ENCODE measurements at places on chromosomes 13 and 19.

DNA sequence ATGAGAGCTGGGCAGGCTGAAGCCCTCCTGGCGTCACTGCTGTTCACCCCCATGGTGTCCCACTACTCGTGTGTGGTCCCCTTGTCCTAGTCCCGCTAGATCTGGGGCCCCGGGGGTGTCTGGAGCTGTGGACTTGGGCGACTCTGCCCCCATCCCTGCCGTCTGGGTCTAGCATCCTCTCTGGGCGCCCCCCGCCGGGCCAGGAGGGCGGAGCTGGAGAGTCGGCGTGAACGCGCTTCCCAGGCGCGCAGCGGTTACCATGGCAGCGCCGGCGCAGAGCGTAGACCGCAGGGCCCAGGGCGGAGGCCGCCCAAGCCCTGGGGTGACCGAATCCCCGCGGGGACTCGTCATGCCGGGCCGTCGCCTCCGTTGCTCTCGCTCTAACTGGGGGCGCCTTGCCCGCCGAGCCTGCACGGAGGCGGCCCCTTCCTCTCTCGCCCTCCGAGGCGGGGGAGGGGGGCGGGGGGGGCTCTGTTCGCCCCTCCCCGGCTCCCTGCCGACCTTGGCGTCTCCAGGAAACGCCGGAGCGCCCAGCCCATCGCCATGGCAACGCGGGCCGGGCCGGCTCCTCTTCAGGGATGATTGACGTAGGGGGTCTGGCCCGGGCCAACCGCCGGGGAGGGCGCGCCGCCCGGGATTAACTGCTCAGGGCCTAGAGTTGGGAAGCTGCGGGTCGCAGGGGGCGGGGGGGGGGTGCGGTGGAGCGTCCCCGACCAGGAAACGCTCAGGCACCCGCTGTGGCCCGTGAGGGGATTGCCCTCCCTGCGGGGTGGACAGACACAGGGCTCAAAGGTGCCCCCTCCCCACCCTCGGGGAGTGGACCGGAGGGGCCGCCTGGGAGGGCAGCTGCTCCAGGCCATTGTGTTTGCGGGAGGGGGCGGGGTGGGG lies 8.9 kb downstream of the ISYNA1 start:
- DNase-seq, result peak; percentile 58

DNA sequence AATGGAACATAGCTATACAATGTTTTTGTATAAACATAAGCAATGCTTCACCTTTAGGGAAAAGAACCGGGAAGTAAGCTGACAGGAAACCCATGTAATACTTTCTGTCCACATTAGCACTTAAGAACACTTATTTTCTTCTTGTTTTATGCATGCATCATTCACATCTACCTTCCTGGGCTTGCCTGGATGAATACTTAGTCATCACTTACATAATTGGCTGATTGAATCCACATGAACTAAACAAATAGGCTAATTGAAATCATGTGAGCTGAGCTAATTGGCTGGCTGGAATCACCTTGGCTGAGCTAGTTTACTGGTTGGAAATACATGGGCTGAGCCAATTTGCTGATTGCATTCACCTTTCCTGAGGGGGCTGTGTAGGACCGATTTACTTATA lies 78.8 kb downstream of the ZNF726 start:
- DNase-seq, result no peak

DNA sequence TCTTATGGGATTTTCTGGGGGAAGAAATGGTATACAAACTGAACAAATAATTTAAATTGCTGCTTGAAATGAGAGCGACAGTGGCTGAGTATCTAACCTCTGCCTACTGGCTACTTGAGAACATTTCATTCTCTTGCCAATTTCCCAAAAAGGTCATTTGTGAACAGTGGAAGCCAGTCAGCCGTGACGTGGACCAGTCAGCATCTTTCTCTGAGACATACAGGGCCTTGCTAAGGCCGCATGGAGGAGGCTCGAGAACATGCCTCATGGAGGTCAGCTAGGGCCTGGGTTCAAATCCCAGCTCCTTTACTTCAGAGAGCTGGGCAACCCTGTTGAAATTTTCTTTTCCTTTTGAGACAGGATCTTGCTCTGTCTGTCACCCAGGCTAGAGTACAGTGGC lies 20.3 kb downstream of the ZC3H4 start:
- DNase-seq, result no peak

GRCh38 chr13:33662392-33662791 lies 155.6 kb upstream of the RFC3 start:
- no peak for DNase-seq

- DNase-seq, result no peak
Measured at GRCh38 chr19:5128936-5129389, 160.1 kb downstream of the KDM4B start.

DNA sequence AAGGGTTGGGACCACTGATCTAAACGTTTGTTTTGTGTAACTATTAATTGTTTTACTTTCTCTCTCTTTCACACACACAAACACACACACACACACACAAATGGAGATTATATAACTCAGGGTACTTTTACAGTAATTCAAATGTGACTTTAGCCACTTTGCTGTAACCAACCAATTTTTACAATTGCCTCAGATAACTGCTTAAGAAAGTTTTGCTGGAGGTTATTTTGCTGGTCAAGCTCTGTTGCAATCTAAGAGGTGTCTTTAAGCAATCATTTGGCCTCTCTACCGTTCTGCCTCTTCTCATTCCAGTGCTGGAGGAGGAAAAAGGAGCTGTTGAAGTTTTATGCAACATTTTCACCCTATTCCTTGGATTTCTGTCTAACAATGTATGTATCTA lies 63.0 kb downstream of the TBC1D4 start:
- DNase-seq, result no peak

DNA sequence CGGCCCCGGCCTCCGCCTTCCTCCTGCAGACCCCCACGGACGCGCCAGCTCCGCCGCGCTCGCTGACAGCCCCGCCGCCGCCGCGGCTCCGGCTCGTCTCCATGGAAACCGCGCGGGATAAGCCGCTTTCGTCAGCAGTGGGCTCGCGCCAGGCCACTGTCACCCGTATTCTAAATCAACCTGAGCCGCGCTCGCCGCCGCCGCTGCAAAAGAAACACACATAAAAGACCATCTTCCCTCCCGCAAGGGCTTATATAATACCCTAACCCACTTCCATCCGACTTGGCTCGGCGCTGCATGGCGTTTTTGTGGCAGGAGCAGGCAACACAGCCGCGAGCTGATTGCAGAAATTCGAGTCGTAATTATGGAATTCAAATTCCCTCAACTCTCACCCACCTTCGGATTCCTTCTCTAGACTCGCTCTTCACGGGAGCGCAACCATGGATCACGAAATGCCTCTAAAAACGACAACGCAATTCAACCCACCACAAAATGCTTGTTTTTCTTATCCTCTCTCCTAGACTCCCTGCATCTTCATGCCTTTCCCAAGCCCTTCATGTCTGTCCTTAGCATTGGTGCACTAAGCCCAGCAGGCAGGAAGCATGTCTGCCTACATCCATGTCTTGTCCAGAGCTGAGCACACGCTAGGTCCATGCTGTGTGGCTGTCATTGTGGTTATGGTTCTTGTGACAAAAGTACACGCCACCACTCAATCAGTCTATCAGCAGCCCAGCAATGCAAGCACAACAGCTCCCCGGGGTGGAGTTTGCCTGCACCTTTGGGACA lies at the start of gene AMER2:
Gene AMER2 (minus strand): TSS at position 772 of the 786 bp plus-strand sequence. CDS start 669 bp downstream, at position 103.
- DNase-seq, result no peak

DNA sequence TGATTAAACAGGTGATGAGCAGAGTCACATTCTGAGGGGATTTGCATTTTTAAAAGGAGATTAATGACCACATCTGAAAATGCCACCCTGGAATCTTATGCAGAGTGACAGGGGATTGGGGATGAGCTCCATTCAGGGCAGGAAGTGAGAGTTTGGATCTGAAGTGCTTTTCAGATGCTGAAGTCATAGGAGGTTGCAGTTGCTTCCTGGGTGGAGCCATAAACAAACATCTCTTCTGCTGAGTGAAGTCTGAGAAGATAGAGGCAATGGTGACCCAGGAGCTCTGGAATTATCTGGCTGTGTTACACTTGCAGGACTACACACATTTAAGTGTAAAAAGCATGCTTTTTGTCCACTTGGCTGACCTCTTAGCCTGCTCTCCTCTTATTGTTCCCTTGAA lies 51.4 kb upstream of the PSG8 start:
- DNase-seq, result no peak

DNA sequence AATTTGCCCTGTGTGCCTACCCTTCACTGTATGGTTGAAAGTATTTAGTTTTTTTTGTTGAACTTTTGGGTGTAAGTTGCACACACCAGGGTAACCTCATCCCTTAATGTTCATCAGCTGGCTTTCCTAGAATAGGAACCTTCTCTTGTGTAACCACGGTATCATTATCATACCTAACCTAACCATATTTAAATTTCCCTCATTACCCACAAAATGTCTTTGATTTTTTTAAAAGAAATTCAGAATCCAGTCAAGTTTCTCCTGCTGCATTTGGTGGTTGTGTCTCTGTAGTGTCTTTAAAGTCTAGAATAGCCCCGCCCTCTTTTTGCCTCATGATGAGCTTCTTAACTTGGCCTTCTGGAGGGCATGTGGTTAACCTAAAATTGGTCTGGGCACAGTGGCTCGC lies 80.3 kb downstream of the RYR1 start:
- DNase-seq, result no peak

- no peak for DNase-seq
Measured at GRCh38 chr13:110234532-110234931, 72.4 kb downstream of the COL4A1 start.

DNA sequence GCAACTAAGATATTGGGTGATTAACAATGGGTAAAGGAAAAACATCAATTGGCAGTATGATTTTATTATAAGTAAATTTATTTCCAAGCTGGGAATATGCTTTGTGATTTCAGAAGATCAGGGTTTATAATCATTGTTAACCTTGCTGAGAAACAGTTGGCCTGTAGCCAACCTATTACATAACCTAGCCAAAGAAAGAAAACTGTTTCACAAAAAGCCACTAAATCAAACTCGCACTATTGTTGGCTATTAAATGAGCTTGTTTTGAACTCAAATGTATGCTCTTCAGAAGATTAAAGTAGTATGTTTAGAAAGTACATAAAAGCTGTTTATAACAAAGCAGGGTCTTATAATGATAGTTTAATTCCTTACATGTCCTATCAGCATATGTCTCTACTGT lies 151.7 kb downstream of the LHFPL6 start:
- DNase-seq, result no peak

- no peak for DNase-seq
Measured at GRCh38 chr13:96238861-96239260, 149.0 kb downstream of the HS6ST3 start.

DNA sequence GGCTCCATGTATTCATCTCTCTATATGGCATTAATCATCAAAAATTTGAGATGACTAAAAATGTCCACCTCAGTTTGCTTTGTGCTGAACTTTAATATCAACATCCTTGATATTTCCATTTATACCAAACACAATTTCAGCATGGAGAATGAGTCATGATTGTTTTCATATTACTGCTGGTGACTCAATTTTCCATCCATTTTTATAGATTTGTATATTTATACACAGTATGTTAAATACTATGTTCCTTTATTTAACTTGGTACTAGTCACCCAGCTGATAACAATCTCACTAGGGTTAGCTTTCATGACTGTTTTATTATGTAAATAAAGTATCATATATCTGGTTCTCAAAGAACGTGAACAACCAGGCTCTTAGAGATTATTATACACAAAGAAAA lies 1255.1 kb downstream of the SLITRK1 start:
- DNase-seq, result no peak

GRCh38 chr19:2270423-2271233 lies 11.3 kb downstream of the PEAK3 start:
- DNase-seq, result peak; percentile 69

DNA sequence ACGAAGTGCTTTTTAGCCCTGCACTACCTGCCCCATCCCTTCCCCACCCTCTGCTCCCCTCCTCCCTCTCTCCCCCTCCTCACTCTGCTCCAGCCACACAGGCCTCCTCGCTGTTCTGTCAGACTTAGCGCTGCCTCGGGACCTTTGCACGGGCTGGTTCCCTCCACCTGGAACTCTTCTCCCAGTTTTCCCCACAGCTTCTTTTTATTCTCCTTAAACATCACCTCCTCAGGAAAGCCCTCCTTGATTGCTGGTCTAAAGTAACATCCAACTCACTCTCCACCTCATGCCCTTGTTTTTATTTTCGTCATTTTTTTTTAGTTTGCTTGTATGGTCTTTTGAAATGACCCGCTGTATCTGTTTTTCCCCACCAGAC lies 19.6 kb upstream of the ZNRF4 start:
- no peak for DNase-seq

GRCh38 chr13:98190889-98191444 lies 13.9 kb upstream of the RNF113B start:
- no peak for DNase-seq

- DNase-seq, result no peak
Measured at GRCh38 chr19:23394511-23394910, 760 bp downstream of the ZNF91 start.

GRCh38 chr19:1599460-1599846 lies 5.8 kb downstream of the UQCR11 start:
- DNase-seq, result no peak

DNA sequence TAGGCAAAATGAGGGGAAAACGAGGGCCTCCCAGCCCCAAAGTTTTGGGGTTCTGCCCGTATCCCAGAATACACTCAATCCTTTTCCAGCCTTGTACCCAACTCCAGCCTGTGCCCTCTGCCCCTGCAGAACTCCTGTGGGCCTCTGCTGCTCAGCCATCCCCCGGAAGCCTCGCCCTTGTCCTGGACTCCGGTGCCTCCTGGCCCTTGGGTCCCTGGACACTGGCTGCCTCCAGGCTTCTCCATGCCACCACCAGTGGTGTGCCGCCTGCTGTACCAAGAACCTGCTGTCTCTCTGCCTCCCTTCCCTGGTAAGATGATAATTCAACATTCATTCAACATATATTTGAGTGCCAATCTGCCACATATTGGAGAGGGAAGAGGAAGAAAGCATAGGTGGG lies 3.8 kb downstream of the DMRTC2 start:
- no peak for DNase-seq

GRCh38 chr13:44713788-44714469 lies 137.8 kb upstream of the TSC22D1 start:
- DNase-seq, result no peak

DNA sequence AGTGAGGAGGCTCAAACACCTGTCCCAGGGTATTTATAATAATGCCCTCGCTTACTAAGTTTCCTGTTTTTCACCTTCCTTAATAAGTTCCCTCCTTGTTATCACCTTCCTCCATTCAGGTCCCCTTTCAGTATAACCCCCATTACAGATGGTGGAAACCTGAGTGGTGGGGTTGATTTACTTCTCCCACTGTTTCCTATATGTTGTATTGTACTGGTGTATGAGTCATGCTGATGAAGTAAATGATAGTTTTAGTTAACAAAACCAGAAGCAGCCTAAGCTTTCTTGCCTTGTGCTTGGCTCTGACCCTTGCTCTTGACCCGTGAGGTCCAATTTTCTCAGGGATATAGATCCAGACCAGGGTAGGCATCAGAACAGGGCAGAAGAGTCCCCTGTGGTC lies 22.3 kb upstream of the TNFSF11 start:
- no peak for DNase-seq

GRCh38 chr19:17178291-17178690 lies 36.9 kb upstream of the USE1 start:
- DNase-seq, result no peak

DNA sequence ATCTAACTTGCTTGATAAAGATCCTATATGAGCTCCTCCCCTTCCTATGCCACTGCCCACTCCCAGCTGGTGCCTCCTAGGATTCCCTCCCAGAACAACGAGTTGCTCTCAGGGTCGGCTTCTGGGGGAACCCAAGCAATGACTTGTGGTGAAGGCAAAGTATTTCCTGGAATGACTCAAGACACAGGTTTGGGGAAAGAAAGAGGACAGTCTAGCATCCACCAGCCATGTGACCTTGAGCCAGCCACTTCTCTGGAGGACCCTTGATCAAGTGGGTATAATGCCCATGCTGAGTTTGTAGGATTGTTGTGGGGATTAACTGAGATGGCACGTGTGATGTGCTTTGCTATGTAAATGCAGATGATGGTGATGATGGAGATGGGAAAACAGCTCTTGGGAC lies 33.0 kb downstream of the MBD3L2B start:
- DNase-seq, result no peak

Measured in stimulated activated CD4-positive, alpha-beta T cell treated with anti-CD3 and anti-CD28 coated beads, Interleukin-2, amount 100 ng/mL, for 4 hours (primary cell).